ENCODE measurements at places on chromosomes 11 and 22. TPM values are rescaled to one million over a fixed set of nuclear protein-coding genes. Genes with fewer than 3 reads are reported as not detected.

GRCh38 chr22:42347281-42347824 is 76.9 kb upstream of the TCF20 start:
- peaks cover 7% of the 10 kb centered on the region for H3K27me3 ChIP-seq
- H3K27ac ChIP-seq, result no peak overlapping the region
- no peak for DNase-seq
- no peak overlapping the region for H3K4me3 ChIP-seq
- no peaks in the 10 kb centered on the region for H3K36me3 ChIP-seq

DNA sequence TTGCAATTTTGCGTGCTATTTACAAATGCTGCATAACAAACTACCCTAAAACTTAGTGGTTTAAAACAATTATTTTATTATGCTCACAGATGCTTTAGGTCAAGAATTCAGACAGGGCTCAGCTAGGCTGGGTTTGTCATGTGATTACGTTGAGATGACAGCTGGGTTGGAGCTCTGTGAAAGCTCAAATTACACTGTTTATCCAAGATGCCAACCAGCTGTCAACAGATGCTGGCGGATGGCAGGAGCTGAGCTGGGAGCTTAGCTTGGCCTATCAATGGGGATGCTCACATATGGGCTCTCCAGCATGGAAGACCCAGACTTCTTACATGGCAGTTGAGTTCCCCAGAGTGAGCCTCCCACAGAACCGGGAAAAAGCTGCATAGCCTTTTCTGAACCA is 62.7 kb downstream of the STK33 start:
- H3K4me1 ChIP-seq, result no peaks in the 10 kb centered on the region
- no peak overlapping the region for H3K4me3 ChIP-seq
- H3K27ac ChIP-seq, result no peak overlapping the region
- H3K36me3 ChIP-seq, result no peaks in the 10 kb centered on the region
- H3K27me3 ChIP-seq, result peaks cover 4% of the 10 kb centered on the region

GRCh38 chr11:79313530-79313913 is 127.3 kb downstream of the TENM4 start:
- H3K4me1 ChIP-seq, result no peaks in the 10 kb centered on the region
- no peaks in the 10 kb centered on the region for H3K36me3 ChIP-seq
- no peaks in the 10 kb centered on the region for H3K27me3 ChIP-seq
- H3K27ac ChIP-seq, result no peak overlapping the region
- H3K4me3 ChIP-seq, result no peak overlapping the region

DNA sequence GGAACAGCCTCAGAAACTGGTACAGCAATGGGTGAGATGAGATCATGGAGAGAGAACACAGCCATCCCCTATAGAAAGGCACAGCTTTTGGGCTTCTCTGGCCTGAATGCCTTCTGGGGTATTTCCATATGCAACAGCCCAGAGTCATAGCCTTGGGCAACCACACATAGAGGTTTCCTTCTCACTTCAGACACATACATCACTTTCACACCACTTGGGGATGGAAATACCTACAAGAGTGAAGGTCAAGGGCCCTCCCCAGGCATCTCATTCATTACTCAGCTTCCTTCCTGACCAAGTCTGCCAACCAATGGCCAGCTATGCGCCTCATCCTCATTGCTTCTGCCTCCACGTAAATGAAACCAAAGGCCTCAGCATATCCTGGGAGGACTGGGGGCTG is 17.7 kb upstream of the OLFML1 start:
- peaks cover 6% of the 10 kb centered on the region for H3K4me1 ChIP-seq
- H3K4me3 ChIP-seq, result no peak overlapping the region
- H3K36me3 ChIP-seq, result no peaks in the 10 kb centered on the region
- no peak overlapping the region for H3K27ac ChIP-seq

GRCh38 chr11:128468111-128468510 is 119.2 kb downstream of the ETS1 start:
- no peaks in the 10 kb centered on the region for H3K27me3 ChIP-seq
- H3K27ac ChIP-seq, result peak overlapping the region; percentile 95
- H3K36me3 ChIP-seq, result peaks cover 88% of the 10 kb centered on the region

DNA sequence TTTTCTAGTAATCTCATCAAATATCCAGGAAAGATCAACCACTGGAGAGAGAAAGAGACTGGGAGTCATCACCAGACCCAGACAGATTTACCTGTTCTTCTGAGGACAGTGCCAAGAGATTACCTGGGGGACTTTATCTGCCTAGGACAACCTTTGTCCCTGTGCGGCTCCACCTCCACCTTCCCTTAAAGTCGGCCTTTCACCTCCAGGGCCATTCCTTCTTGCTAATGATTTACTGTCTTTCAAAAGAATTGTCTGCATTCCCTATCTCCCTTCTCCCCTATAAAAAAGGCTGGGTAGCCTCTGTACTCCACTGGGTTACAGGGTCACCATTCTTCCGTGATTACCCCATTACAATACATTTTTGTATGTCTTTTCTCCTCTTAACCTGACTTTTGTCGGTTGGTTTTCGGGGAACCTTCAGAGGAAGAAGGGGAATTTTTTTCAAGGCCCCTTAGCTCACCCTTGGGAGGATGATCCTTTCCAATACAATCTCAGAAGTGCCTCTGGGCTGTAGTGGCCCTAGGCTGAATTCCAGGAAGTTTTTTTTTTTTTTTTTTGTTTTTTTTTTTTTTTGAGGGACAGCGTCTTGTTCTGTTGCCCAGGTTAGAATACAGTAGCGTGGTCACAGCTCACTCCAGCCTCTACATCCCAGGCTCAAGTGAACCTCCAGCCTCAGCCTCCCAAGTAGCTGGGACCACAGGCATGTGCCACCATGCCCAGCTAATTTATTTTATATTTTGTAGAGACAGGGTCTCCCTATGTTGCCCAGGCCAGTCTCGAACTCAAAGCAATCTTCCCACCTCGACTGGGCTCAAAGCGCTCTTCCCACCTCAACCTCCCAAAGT is 1.5 kb upstream of the HMOX1 start:
- H3K4me3 ChIP-seq, result no peak overlapping the region
- H3K27me3 ChIP-seq, result peaks cover 22% of the 10 kb centered on the region
- peaks cover 21% of the 10 kb centered on the region for H3K4me1 ChIP-seq
- no peak for DNase-seq

GRCh38 chr11:9251311-9251710 is 13.8 kb downstream of the DENND5A start:
- peaks cover 11% of the 10 kb centered on the region for H3K36me3 ChIP-seq
- peaks cover 55% of the 10 kb centered on the region for H3K4me1 ChIP-seq
- H3K27me3 ChIP-seq, result peaks cover 2% of the 10 kb centered on the region
- no peak for DNase-seq
- H3K27ac ChIP-seq, result peak overlapping the region; percentile 59

DNA sequence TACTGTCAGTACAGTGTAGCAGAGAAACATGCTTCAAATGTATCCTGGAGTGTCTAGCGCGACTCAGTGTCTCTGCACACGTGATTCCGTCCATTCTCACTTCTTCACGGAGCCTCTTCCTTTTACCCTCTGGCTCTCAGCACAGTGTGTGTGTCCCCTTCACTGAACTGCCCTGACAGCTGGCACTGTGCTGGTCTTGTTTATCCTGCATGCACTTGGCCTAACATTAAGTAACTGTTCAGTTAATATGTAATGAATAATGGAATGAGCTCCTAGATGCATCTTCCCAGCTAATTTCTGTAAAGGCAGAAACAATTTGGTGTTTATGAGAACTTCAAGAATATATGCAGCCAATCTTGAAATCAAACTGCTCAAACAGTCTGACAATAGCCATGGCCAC is 44.4 kb downstream of the KMT5B start:
- DNase-seq, result no peak
- no peak overlapping the region for H3K27ac ChIP-seq
- H3K4me1 ChIP-seq, result no peaks in the 10 kb centered on the region
- H3K36me3 ChIP-seq, result peaks cover 24% of the 10 kb centered on the region

DNA sequence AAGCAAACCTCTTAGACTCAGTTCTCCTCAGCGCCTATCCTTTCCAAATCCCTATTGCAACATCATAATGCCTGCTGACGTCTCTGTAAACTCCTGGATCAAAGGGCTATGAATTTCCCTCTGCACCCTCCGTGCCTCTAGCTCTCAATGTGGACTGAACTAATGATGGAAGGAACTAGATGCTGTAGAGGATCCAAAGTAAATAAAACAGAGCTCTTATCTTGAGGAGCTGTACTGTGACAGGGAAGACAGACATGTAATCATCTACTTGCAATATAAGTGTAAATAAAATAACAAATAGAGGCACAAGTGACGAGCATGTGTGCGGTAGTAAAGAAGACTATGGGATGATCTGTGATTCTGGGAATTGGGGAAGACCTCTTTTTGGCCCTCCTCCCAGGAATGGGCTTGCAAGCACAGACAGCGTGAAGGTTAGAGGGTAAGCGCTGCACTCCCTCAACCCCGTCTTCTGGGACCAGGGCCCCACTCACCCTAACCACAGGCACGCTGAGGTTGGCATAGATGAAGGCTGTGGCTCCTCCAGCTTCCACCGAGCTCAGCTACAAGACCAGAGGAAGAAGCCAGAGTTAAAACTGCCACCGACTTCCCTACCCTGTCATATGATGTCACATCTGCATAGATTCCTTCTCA is 42.2 kb downstream of the P4HA3 start:
- no peak overlapping the region for H3K27ac ChIP-seq
- no peaks in the 10 kb centered on the region for H3K4me1 ChIP-seq

- H3K4me3 ChIP-seq, result no peak overlapping the region
- peaks cover 16% of the 10 kb centered on the region for H3K27me3 ChIP-seq
- DNase-seq, result no peak
- no peaks in the 10 kb centered on the region for H3K36me3 ChIP-seq
- H3K27ac ChIP-seq, result no peak overlapping the region
Measured at GRCh38 chr11:76226626-76227025, 20.3 kb upstream of the WNT11 start.

GRCh38 chr11:4183410-4184057 is 88.9 kb downstream of the RRM1 start:
- no peak for DNase-seq
- H3K4me3 ChIP-seq, result no peak overlapping the region
- no peaks in the 10 kb centered on the region for H3K36me3 ChIP-seq
- H3K4me1 ChIP-seq, result peaks cover 13% of the 10 kb centered on the region

DNA sequence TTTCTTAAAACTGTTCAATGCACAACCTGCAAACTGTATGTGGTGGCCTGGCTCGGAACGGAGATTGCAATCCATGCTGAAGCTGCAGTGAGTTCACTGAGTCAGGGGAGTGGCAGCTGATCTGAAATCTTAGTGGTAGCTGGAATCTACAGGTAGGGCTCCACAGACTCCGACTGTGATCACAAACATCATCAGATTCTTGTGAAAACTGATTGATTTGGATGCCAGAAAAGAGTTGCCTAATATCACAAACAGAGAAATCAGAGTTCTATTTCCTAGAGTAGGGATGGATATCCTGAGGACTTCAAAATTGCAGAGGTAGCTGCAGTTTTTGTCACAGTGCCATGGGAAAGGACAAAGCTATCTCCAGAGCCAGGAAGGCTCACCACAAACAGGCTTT is 57.5 kb upstream of the SC5D start:
- H3K36me3 ChIP-seq, result no peaks in the 10 kb centered on the region
- no peak for DNase-seq
- peaks cover 18% of the 10 kb centered on the region for H3K27me3 ChIP-seq
- peaks cover 30% of the 10 kb centered on the region for H3K4me1 ChIP-seq
- H3K27ac ChIP-seq, result no peak overlapping the region
- H3K4me3 ChIP-seq, result no peak overlapping the region

GRCh38 chr11:15059132-15059915 is 14.1 kb upstream of the CALCB start:
- H3K36me3 ChIP-seq, result no peaks in the 10 kb centered on the region
- no peak overlapping the region for H3K27ac ChIP-seq
- no peak for DNase-seq
- no peak overlapping the region for H3K4me3 ChIP-seq
- peaks cover 19% of the 10 kb centered on the region for H3K27me3 ChIP-seq
- H3K4me1 ChIP-seq, result no peaks in the 10 kb centered on the region

DNA sequence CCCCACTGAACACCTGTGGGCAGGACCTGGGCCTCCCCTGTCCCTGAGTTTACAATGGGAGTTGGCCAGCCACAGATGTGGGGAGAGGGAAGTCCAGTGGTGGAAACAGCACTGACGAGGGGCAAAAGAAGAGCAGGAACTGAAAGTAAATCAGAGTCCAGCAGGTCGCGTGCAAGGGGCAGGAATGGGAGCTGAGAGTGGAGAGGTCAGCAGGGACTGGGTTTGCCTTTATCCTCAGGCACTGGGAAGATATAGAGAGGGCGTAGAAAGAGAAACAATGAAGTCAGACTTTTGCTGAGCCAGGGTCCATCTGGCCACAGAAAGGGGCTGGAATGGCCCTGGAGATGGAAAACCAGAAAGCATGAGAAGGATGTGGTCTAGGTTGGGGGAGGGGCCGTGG is 8.5 kb downstream of the P2RY6 start:
- no peak overlapping the region for H3K4me3 ChIP-seq
- H3K27ac ChIP-seq, result no peak overlapping the region
- peaks cover 20% of the 10 kb centered on the region for H3K4me1 ChIP-seq
- H3K27me3 ChIP-seq, result peaks cover 15% of the 10 kb centered on the region
- no peak for DNase-seq
- H3K36me3 ChIP-seq, result no peaks in the 10 kb centered on the region

DNA sequence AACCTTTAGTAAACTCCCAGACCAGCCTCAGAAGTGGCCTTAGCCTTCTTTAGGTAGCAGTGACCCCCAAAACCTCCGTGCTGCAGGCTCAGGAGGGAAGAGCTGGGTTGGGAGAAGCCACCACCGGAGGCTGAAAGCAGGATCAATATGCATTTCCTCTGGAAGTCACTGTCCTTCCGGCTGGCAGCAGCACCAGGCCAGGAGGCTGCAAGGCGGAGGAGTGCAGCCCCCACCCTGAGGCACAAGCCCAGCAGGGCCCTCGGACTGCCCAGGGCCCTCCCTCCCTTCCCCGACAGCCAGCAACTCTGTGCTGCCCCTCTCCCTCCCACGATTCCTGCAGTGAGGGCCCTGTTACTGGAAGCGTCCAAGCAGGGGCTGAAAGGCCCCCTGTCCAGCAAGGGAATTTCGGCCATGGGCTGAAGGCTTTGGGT is 3.2 kb upstream of the NRXN2 start:
- peaks cover 14% of the 10 kb centered on the region for H3K27me3 ChIP-seq
- no peak overlapping the region for H3K27ac ChIP-seq
- peaks cover 13% of the 10 kb centered on the region for H3K4me1 ChIP-seq
- H3K4me3 ChIP-seq, result no peak overlapping the region
- H3K36me3 ChIP-seq, result peaks cover 13% of the 10 kb centered on the region
- DNase-seq, result no peak

- H3K4me3 ChIP-seq, result no peak overlapping the region
- H3K27ac ChIP-seq, result no peak overlapping the region
- H3K36me3 ChIP-seq, result peaks cover under 1% of the 10 kb centered on the region
- peaks cover 2% of the 10 kb centered on the region for H3K4me1 ChIP-seq
- H3K27me3 ChIP-seq, result peaks cover 29% of the 10 kb centered on the region
- DNase-seq, result no peak
Measured at GRCh38 chr11:61923166-61924063, 6.0 kb upstream of the RAB3IL1 start.

GRCh38 chr11:75303544-75304224 is 47.8 kb downstream of the ARRB1 start:
- H3K4me3 ChIP-seq, result no peak overlapping the region
- H3K27me3 ChIP-seq, result no peaks in the 10 kb centered on the region
- H3K36me3 ChIP-seq, result no peaks in the 10 kb centered on the region

- H3K27ac ChIP-seq, result no peak overlapping the region
- no peak for DNase-seq
- no peaks in the 10 kb centered on the region for H3K27me3 ChIP-seq
Measured at GRCh38 chr11:28241760-28242159, 133.6 kb downstream of the METTL15 start.

GRCh38 chr11:116500026-116500946 is 272.5 kb downstream of the BUD13 start:
- H3K27me3 ChIP-seq, result peaks cover 29% of the 10 kb centered on the region
- no peak for DNase-seq
- H3K36me3 ChIP-seq, result no peaks in the 10 kb centered on the region
- no peaks in the 10 kb centered on the region for H3K4me1 ChIP-seq
- no peak overlapping the region for H3K27ac ChIP-seq
- H3K4me3 ChIP-seq, result no peak overlapping the region

Gene RAB38
- 2.0 TPM for total RNA-seq

Gene PTPRCAP
- 109 TPM for total RNA-seq

Gene NRXN2
- 0.23 TPM for total RNA-seq

Gene MS4A10
- not detected for total RNA-seq

Gene VPREB1
- total RNA-seq, result not detected

Gene KDM4D
- 1.1 TPM for total RNA-seq

Gene CABP7
- not detected for total RNA-seq

Gene DBX1
- total RNA-seq, result not detected
